NCI-H1436 treated with DMSO at 0.1 percent for 48 hours (cell line): ENCODE measurements at places on chromosomes 13 and 19.

GRCh38 chr13:99007414-99007986 lies 29.6 kb upstream of the DOCK9 start:
- DNase-seq, result no peak

GRCh38 chr19:3465552-3465951 lies 14.8 kb downstream of the SMIM24 start:
- no peak for DNase-seq

DNA sequence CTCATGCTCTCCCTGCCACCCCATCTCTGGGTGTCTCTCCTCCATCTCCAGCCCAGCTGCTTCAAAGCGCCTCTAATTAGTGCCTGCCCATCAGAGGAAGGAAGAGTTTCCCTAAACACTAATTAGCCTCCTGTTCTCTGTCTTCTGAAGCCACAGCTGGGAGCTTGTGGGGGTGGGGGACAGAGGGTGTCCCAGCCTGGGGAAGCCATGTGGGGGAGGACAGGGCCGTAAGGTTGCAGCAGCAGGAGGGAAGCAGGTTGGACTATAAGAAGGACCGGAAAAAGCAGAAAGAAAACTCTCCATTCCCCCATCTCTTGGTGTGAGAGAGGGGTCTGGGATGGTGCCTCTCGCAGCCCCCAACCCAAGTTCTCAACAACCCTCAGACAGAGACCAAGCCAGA lies 26.2 kb downstream of the SLC8A2 start:
- no peak for DNase-seq

GRCh38 chr13:109785141-109785891 lies 1.1 kb downstream of the IRS2 start:
- DNase-seq, result no peak

- no peak for DNase-seq
Observed at GRCh38 chr19:42290523-42291434, 11.2 kb upstream of the PRR19 start.

GRCh38 chr19:44687888-44688287 lies 11.1 kb upstream of the CEACAM16 start:
- no peak for DNase-seq

DNA sequence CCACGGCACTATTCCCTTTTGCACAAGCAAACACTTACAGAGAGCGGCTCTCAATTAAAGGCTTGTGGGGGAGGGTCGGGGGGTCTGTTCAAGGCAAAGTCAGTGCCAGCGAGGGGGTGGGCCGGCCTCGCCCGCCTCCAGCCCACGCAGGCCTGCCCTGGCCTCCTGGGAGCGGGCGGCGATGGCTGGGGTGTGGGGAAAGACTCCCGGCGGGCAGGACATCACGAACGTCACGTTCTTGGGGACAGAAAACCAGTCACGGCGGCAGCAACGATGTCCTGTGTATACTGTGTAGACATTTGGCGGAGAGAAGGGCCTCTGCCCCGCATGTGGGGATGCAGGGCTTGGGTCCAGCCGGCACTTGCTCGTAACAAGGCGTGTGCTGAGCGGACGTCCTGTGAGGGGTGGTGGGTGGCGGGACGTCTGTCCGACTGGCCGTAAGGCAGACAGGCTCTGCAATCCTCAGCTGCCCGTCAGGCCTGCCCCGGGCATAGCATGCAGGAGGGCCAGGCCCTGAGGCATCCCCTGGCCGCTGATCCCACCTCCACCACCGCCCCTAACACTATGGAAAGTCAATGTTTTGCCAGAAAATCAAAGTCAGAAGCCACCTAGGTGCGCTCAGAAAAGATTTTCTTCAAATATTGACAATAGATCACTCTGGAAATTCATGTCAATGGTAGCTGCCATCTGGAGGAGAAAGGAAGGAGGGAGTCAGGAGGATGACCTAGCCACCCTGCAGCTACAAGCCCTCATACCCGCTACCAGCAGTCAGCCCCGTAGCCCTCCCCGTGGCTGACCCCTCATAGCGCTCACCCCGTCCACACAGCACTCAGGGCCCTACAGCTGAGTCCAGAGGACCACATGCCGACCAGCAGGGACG lies 5.8 kb upstream of the EPHX3 start:
- DNase-seq, result no peak

- no peak for DNase-seq
Observed at GRCh38 chr19:37931881-37932655, 25.1 kb downstream of the SIPA1L3 start.

DNA sequence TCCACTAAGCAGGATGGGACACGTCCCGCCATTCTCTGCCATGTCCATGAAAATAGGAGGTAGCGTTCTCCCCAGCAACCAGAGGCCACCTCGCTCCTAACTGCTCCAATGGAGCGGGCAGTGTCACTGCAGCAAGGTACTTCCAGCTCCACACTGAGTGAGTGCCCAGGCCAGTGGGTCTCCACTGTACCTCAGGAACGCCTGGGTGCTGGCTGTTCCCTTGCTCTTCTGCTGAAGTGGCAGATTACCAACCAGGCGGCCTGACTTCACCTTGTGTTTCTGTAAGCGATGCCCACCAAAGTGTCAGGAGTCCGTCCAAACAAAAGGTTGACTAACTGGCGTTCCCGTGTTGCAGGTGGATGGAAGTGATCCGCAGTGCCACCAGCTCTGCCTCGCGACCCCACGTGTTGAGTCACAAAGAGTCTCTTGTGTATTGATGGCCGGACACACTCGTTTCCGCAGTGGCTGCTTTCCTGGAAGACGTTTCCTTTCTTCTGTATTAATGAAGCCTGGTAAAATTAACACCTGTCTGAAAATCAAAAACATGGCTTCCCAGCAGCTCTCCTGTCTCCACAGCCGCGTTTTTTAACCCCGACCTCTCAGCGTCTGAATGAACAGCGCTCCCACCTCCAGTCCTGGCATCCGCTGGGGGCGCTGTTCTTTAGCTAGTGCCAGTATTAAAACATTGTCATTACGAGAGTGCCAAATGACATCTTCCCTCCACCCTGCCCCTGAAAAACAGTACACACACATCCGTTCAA lies 128.8 kb downstream of the STK24 start:
- no peak for DNase-seq

DNA sequence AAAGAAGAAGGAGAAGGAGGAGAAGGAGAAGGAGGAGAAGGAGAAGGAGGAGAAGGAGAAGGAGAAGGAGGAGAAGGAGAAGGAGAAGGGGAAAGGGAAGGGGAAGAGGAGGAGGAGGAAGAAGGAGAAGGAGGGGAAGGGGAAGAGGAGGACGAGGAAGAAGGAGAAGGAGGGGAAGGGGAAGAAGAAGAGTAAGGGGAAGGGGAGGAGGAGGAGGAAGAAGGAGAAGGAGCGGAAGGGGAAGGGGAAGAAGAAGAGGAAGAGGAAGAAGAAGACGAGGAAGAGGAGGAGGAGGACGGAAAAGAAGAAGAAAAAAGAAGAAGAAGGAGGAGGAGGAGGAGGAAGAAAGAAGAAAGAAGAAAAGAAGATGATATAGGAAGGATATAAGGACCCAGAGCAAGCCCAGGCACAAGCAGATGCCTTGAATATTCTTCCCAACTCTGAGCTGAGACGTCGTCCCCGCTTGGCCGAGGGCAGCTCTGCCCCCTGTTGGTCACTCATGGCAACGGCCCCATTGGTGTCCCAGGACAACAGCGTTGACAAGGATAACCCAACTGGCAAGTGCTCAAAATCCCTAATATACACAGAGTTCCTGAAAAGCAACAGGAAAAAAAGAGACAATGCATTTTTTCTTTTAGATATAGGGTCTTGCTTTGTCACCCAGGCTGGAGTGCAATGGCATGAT lies 30.6 kb upstream of the IGSF23 start:
- DNase-seq, result no peak

DNA sequence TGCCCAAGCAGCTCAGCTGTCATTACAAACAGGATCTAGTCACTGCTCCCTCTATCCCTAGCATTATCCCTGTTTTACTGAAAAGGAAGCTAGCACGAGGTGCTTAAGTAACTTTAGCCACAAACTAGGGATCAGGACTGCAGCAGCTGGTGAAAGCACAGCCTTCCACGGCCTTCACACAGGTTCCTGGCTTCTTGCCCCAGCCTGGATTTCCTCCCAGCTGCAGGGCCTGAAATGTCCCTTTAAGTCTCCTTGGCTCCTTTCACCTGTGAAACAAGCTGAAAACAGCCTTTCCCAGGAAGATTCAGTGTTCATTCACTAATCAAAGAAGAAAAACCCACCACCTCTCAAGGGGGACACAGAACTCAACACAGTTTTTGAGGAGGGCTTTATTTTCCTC lies 754.5 kb downstream of the DIAPH3 start:
- no peak for DNase-seq

DNA sequence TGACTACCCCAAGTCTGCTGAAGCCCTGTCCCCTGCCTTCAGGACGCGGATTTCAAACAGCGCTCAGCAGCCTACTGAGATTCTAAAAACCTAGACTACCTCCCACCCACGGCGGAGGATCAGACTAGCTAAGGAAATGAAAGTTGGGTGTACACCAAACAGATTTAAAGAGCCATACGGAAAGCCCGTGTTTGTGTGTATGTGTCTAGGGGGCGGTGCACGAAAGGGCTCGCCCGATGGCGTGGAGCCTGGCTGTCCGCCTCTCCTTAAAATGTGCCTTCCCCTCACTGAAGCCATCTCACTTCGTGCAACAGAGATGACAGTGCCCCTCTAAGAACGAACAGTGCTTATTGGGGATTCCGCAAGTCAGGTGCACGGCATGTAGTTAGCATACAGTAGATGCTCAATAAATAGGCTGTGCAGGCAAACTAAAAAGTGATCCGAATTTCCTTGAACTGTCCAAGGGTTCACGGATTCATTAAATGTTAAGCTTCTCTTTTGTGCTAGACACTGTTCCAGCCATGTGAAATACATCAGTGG lies 639 bp downstream of the LENG1 start:
- no peak for DNase-seq

DNA sequence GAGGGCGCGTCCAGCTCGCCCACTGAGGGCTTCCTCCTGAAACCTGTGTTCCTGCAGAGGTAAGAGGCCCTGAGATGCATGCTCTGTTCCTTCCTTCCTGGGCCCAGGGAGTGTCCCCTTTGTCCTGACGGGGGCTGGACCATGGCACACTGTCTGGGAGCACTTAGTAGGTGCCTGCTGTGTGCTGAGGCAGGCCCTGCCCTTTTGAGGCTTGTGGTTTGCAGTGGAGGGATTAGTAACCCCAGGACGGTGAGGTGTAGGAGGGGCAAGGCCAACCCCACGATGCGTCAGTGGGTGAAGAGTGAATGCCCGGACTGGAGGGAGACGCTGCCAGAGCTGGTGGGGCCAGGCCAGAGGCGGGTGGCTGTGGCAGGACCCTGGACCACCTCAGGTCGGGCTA lies 11.2 kb upstream of the F2RL3 start:
- DNase-seq, result no peak

GRCh38 chr19:14317157-14317556 lies 64.1 kb upstream of the ADGRE5 start:
- no peak for DNase-seq

GRCh38 chr19:31513841-31514240 lies 164.6 kb upstream of the TSHZ3 start:
- no peak for DNase-seq

- DNase-seq, result no peak
Observed at GRCh38 chr19:54871696-54872095, 2.3 kb upstream of the FCAR start.

DNA sequence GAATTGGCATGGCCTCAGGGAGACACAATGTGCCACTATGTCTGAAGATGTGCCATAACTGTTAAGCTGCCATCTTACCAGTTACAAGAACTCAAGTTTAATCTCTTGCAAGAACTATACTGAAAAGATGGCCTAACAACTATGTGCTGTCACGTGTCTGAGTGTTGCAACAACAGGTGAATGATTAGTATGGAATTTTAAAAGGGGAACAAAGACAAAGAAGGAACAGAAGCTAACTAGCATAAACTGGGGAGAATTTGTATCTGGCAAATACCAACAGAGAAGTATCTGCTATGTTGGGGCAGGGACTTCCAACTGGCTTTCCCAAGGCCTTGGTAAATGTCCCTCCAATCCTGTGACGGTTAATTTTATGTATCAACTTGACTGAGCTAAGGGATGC lies 11.5 kb upstream of the ACOD1 start:
- no peak for DNase-seq

DNA sequence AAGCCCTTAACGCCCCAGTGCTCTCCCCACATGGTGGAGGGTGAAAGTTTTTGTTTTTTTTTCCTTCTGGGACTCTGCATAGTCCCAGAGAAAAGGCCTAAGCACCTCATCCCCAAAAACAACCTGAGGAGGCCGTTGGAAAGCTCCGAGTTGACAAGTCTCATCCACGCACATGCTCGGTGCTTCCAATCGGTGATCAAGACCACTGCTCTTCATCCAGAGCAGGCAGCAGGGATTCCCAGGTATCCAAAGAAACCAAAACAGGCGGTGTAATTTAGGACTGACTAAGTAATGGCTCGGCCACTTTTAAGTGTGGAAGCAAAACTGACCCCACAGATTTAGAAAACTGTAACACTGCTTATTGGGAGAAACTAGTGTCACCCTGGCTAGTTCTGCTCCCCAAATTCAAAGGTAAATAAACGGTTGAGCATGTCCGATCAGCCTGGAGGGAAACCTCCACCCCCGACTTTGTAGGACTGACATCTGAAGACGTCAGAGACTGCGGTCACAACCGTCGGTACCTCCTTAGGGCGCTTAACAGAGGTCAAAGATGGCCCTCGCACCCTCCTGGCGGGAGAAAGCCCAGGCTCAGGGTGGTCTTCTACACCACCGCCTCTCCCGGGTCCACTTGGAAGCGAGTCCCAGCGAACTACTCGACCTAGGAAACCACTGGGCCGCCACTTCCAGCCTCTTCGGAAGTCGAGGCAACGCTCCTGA lies 997 bp upstream of the ZNF446 start:
- no peak for DNase-seq

DNA sequence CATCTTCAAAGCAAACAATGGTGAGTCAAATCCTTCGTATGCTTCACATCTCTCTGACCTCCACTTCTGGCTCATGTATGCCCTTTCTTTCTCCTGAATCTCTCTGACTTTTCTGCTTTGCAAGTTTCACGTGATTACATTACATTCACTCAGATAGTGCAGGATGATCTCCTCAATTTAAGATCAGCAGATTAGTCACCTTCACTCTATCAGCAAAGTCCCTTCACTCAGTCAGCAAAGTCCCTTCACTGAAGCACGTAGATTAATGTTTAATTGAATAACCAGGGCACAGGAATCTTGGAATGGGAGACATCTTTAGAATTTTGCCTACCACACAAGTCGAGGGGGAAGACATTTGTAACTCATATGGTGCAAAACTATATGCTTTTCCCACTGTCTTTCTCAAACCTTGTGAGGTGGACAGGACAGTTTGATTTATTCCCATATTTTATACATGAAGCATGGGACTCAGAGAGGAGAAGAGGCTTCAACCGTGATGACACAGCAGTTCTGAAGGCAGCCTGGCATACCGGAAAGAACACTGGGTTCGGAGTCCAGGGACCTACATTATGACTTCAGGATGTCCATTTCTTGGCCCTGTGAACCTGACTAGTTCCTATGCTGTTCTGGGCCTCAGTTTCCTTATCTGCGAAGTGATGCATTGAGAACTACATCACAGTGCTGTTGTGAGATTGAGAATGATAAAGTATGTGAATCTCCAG lies 23.3 kb downstream of the SIGLECL1 start:
- DNase-seq, result no peak

DNA sequence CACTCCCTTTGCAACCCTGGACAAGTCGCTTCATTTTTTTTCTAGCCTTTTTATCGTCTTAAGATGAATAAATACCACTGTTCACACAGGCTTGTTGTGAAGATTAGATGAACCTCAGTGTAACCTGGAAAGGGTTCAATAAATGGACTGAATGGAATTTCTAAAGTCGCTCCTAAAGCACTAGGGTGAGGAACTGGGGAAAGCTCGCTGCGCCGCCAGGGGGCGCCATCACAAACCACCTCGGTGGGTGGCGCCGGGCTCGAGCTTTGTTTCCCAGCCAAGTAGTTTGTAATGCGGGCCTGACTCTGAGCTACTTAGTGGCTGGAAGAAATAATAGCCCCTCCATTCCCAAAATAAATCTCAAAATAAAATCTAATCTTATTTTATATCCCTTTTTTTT lies 2.2 kb upstream of the CEACAM6 start:
- DNase-seq, result peak; percentile 19
